Lung microvascular endothelial cell (primary cell): ENCODE measurements at places on chromosomes 12 and 14.

DNA sequence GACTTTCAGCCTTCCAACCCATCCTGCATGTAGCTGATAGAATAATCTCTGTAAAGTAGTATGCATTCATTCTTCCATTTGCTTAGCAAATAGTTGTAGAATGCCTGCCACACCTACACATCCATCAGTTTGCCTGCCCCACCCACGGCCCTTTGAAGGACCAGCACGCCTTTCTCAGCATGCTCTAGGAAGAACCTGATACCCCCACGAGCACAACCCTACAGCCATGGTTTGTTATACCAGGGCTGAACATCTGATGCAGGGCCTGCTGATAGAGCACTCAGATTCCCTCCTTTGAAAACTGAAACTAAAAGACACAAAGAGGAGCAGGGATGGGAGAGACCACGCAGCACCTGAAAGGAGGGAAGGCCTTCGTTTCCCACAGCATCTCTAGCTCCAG, 205.1 kb downstream of the ANO2 start:
- DNase-seq = no peak

DNA sequence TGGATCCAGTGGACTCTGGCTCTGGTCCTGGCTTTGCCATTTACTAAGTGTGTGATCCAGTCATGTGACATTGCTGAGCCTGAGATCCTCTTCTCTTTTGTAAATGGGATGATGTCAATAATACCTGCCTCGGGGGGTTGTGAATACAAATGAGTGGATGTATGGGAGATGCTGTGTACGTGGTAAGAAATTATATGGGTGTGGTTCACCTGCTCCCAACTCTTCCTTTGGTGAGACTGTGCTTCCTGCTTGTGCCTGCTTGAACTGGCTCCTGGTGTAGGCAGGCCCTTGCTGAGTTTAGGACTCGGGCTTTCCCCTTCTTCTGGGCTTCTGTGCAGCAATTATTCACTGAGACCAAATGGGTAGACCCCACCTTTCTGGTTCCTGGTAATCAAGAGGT, 189.5 kb upstream of the FRMD6 start:
- DNase-seq = no peak

DNA sequence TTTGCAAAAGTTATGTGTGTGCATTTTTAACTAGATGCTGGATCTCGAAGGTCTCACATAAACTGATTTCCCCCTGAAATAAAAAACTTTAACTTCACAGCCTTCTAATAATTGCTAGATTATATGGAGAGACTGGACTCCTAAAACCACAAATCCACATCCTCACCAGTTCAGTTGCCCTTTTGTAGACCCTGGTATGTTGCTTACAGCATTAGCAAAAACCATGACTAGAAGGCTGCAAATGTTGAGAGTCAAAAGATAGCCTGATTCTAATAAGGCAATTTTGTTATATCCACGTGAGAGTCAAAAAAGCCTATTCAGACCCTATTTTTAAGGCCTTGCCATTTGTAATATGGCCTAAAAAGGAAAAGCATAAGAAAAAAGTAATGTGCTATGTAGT, 37.4 kb downstream of the RASSF8 start:
- no peak for DNase-seq

- no peak for DNase-seq
Observed at GRCh38 chr14:50750323-50750722, 80.6 kb downstream of the NIN start.
